Camera-type eye (tissue), 1 donor: ENCODE measurements at places on chromosomes 2 and 18. TPM values are rescaled to one million over a fixed set of nuclear protein-coding genes. Genes with fewer than 3 reads are reported as not detected.

The CEP192 gene
- 67.1 TPM for total RNA-seq

The MROH2A gene
- not detected for total RNA-seq

The KHK gene
- total RNA-seq: 2.5 TPM

The IL1R1 gene
- 19.4 TPM for total RNA-seq

The LOXHD1 gene
- 0.77 TPM for total RNA-seq

The SLC5A7 gene
- 1.1 TPM for total RNA-seq

The OXER1 gene
- total RNA-seq: 4.3 TPM

The HOXD8 gene
- 2.1 TPM for total RNA-seq

The SERPINB12 gene
- not detected for total RNA-seq

The IDH1 gene
- total RNA-seq: 83.5 TPM

The AQP12A gene
- total RNA-seq: not detected

The FAM161A gene
- 113 TPM for total RNA-seq

The ANKRD62 gene
- not detected for total RNA-seq

The LAMA1 gene
- 34.4 TPM for total RNA-seq

The CD302 gene
- total RNA-seq: 28.5 TPM

The C2orf80 gene
- total RNA-seq: not detected

The VSNL1 gene
- 12.9 TPM for total RNA-seq

The TXNDC2 gene
- not detected for total RNA-seq

The SERPINB7 gene
- total RNA-seq: not detected

The POTEJ gene
- 0.71 TPM for total RNA-seq
